T-helper 1 cell (primary cell): ENCODE measurements at places on chromosomes 6 and 20.

- no peak for DNase-seq
Observed at GRCh38 chr20:15977026-15977425, 596.2 kb downstream of the KIF16B start.

- DNase-seq = no peak
Observed at GRCh38 chr6:101765281-101765680, 371.8 kb downstream of the GRIK2 start.

DNA sequence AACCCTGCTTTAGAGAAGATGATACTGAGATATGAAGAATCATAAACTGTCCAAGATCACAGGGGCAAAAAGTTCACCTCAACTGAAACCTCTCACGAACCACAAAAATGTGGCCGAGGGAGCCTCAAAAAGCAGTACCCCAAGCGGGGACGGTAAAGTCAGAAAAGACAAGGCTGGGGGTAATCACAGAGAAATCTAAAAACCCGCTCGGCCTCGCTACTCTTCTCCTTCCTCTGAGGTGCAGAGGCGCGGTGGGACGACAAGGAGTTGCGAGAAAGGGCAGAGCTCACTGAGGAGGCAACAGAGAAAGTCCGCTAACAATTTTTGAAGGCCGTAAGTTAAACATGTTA, 356 bp upstream of the IRAK1BP1 start:
- no peak for DNase-seq

- no peak for DNase-seq
Observed at GRCh38 chr20:8796088-8796660, 272.7 kb upstream of the PLCB4 start.

- DNase-seq = no peak
Observed at GRCh38 chr20:34075647-34076046, 36.4 kb downstream of the EIF2S2 start.

- DNase-seq = no peak
Observed at GRCh38 chr20:46592580-46593362, 42.3 kb upstream of the OCSTAMP start.

DNA sequence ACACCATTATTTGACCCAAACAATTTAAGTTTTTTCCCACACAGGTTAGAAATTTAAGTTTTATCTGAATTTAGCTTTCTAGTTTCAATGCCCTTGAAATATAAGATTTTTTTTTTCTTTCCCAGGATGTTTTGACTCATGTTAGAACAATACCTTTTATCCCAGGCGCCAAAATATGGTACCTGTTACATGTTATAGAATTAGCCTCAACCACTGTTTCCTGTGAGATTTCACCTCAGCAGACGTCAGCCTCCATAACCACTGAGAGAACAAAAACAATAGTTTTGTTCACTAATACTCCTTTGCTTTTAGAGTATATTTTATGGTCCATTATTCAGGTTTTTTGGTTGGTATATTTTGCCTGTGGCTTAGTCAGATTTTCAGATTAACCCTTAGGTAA, 302.9 kb downstream of the CDKAL1 start:
- DNase-seq = no peak

DNA sequence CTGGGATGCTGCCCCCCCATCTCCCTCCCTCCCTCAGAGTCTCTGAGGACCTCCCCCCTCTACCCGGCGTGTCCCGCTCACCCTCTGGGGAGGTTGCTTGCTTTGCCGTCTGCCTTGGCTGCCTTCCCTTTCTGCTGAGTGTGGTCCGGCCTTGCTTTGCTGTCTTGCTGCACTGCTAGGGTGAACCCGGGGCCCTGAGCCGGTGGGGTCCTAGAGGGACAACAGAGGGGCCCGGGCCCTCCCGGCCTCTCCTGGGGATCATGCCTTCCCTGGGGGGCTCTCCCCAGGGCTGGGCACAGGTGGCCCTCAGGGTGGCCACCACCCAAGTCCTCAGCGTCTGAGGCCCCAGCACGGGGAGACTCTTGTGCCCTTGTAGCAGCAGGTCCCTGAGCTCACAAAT, 19.3 kb downstream of the SLCO4A1 start:
- no peak for DNase-seq

GRCh38 chr6:138428944-138429598, 25.0 kb downstream of the HEBP2 start:
- no peak for DNase-seq

- DNase-seq = no peak
Observed at GRCh38 chr6:112178846-112179245, 75.5 kb downstream of the LAMA4 start.

GRCh38 chr6:27582928-27583725, 110.2 kb upstream of the ZNF184 start:
- DNase-seq = no peak

DNA sequence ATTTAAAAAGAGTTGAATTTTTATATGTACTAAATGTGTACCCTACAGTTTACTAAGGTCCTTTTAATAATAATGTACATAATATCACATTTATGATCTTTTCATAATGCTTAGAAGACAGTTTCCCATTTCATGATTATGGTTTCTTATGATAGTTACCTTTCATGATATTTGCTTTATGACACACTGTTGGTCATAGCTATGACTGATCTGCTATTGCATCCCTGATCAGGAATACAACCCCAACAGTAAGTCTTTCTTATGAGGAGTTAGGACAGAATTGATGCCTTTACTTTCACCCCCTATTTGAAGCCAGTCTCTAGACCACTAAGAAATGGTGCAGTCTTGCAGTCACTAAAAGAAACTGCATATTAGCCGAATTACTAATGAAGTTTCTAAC, 31.0 kb downstream of the LCA5 start:
- no peak for DNase-seq
